Right renal pelvis (tissue), 4 donors: ENCODE measurements at places on chromosomes 7 and 10.
A peak's percentile ranks its signal among the peaks of the same experiment; 100 is the strongest.

- no peak for DNase-seq
These were observed 91.5 kb downstream of the XPNPEP1 start for GRCh38 chr10:109831846-109832245.

DNA sequence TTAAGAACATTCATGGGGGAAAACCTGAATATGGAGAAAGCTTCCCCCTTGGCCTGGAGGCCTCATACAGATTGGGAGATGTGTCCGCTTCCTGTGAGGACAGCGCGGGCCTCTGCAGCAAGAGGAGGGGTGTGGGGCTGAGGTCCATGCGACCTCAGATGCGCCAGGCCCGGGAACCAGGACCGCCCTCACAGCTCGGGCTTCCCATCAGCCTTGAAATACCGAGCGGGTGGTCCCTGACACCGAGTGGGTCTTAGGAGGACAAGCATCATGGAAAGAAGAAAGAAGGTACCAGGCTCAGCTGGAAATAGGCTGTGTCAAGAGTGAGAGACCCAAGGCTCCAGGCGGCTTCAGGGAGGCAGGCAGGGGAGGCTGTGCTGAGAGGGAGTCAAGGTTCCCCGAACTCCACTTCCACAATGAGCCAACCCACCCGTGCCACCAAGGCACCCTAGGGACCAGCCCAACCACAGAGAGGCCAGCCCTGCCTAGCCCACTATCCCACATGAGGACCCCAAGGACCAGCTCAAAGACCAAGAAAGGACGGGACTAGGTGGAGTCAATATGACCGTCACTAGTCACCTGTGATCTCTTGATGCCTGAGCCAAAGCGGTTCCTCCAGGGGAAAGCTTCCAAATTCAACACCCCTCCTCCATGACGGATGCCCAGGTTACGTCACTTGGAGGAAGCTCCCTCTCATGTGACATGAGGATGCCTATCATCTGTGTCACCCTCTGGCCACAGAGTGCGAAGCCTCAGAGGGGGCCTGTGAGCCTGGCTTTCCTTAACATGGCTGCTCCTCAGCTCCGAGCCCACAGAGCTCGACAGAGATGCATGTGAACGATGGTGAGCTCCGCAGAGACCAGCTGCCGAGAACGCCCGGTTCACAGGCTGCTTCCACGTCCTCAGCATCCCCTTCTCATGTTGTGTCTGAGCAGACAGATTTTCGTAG is 103.7 kb downstream of the TCERG1L start:
- DNase-seq = no peak

DNA sequence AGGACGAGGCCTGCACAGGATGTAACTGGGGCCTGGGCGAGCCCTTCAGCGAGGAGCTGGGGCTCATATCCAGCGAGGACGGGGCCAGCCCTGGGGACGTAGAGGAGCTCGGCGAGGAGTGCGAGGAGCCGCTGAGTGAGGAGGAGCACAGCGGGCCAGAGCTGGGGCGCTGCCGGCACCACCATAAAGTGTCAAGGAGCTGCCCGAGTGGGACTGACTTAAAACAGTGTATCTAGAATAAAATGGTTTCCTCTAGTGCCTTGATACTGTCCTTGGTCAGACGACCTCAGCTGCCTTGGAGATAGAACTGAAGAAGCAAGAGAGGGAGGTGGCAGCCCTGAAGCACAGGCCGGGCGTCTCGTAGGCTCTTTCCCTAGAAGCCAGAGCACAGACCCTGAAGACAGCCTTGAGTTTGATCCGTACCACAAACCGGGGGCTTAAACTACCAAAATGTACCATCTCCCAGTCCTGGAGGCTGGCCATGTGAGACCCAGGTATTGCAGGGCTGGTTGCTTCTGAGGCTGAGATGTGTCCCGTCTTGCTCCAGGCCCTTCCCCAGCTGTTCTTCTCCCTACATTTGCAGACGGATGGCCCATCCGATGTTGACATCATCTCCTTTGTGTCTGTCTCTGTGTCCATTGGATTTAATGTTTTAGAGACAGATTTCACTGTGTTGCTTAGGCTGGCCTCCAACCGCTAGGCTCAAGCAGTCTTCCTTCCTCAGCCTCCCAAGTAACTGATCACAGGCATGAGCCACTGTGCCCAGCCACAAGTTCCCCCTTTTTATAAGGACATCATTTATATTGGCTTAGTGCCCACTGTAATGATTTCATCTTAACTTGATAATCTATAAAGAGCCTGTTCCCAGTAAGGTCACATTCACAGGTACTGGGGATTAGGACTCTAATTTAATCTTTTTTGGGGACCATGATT is 35.8 kb downstream of the DNAJB6 start:
- no peak for DNase-seq

DNA sequence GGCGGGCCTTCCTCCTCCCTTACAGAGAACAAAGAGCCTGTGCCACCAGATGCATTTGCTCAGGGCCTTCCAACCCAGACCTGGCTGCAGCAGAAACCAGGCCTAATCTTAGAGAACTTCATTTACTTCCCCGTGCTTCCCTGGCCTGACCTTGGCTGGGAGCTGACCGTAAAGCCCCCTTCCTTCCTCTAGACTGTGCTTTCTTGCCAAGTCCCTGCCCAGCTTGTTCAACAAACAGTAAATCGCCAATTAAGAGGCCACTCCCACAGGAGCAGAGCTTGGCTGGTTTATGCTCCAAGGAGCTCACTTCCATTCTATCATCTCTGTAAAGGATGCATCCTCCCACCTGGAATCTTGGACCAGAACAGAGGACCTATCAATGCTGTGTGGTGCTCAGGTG is 110.9 kb downstream of the COL13A1 start:
- DNase-seq = no peak

DNA sequence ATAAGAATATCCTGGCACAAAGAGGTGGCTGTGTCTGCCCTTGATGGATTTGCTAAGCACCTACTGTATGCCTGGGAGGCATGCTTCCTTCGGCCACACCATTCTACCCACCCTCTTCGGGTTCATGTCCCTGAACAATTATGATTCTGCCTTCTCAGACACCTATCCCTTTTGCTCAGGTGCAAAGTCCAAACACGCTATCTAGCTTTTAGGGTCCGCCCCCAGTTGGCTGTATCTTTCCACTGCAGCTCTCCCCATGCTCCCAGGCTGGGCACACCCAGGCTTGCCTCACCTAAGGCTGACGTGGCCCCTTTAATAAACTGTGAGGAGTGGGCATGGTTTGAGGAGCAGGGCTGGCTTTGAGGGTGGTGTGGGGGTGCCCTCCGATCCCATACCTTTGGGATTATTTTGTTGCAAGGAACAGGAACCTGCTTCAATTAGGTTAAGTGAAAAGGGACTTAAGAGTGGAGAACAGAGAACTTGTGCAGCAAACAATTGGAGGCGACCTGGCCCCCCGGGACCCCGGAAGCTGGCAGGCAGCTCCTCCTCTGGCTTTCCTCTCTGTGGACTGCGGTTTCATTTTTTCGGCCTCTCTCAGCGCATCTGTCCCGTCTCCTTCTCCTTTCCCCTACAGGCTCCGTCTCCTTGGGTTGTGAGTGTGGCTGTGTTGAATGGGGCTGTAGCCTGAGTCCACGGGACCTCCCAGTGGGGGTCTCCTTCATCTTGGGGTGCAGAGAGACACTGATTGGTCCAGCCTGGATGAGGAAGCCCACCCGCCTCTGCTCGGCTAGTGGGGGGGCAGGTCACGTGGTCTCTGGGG is 3.8 kb downstream of the CLIP2 start:
- DNase-seq = no peak

GRCh38 chr10:11689945-11690736 is 52.0 kb upstream of the ECHDC3 start:
- DNase-seq = no peak

GRCh38 chr10:46228563-46229071 is 58.2 kb upstream of the ANTXRL start:
- DNase-seq = peak; percentile 51

DNA sequence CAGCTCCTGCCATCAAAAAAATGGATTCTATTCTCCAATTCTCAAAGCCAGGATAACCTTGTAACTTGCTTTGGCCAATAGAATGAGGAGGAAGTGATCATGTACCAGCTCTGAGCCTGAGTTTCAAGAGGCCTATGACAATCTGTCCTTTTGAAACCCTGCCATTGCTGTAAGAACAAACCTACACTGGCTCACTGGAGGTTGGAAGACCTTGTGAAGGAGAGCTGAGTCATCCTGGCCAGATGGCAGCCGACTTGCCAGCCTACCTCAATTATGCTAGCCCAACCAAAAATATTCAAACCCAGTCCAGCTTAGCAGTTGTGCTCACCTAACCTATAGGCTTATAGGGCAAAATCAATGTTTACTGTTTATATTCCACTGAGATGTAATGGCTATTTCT is 93.0 kb downstream of the HGF start:
- no peak for DNase-seq

DNA sequence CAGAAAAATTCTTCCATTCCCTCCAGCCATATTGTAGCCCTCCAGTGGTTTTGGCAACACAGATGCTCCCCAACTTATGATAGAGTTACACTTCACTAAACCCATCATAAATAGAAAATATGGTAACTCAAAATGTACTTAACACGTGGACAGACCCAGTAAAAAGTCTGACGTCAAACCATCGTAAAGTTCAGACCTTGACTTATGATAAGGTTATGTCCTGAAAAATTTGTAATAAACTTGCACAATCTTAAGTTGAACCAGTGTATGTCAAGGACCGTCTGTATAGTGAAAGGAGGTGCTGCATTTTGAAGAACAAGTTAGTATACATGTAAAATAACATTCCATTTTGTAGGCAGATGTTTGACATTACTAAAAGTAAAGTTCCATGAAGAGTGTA is 142.8 kb downstream of the NSUN6 start:
- DNase-seq = no peak

GRCh38 chr10:118950190-118950680 is 79.3 kb upstream of the NANOS1 start:
- no peak for DNase-seq

DNA sequence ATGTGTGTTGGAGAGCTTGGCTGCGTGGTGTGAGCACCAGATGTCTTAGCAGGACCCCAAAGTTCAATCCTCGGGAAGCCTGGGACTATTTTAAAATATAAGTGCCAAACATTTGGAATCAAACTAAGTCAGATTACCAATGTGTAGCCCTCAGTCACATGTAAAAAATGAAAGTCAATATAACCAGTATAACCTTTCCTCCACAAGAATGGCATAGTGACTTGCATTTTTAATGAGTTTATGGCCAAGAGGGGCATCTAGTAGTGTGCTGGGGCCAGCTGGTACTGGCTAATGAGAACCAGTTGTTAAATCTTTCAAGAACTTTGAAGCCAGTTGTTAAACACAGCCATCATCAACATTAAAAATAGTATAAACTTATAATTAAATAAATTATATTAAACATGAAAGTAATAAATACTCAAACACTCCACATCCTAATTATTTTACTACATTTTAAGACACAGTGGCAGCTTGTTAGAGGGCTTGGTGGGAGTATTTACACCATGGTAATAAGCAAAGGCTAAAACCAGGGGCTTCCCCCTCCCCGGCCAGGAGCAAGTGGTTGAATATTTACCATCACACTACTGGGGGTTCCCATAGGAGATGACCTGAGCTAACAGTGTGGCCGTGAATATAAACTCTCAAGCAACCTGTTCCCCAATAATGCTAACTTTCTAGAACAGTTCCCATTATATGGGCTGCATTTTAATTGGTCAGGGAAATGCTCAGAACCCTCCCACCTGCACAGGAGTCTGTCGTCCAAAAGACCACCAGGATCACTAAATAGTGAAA is 7.9 kb upstream of the FAM170B start:
- no peak for DNase-seq

GRCh38 chr7:138477581-138477980 is 17.5 kb downstream of the TRIM24 start:
- no peak for DNase-seq

DNA sequence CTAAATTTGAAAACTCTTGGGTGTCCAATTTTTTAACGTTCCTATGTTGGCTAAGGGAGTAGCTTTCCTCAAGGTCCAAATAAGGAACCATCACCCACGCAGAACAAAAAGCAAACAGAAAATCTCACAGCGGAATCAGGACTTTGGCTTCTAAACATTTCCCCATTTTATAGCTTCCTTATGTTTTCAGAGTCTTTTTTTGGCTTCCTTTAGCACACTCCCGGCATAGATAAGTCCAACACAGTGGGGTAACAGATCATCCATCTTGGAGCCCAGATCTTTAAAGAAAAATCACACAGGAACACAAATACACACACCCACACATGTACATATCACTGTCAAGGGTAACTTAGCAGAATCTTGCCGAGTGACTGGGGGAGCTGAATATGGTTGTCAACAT is 4.2 kb upstream of the TCF7L2 start:
- DNase-seq = no peak

DNA sequence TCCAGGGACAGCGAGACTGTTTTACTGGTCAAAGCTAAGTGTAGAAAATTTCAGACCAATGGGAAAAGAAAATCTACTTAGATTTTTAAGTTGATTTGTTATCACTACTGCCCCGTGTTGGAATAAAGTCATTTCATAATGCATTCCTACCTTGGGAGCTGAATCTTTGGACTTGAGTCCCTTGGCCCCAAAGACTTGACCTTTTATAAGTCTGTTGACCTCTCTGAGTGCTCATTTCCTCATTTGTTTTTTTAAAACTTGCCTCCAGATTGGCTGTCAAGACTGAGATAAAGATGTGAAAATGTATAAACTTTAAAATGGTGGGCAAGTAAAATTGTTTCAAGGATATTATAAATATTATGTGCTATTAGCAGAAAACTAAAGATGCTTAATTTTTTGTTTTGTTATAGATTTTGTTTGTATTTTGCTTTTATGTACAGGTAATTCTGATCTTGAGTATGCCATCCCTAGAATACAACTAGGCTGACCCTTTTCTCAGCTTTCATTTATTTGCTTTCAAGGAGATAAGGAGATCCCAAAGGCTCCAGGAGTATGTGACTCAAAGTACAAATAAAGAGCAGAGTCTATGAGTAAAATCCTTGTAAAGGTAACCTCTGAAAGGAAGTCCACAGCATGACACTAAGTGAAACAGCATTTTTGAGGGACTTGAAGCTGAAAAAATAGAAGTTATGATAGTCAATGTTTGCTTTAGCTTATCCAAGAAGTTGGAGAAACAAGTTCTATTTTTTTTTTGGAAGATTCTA is 54.6 kb downstream of the TMEM26 start:
- no peak for DNase-seq

DNA sequence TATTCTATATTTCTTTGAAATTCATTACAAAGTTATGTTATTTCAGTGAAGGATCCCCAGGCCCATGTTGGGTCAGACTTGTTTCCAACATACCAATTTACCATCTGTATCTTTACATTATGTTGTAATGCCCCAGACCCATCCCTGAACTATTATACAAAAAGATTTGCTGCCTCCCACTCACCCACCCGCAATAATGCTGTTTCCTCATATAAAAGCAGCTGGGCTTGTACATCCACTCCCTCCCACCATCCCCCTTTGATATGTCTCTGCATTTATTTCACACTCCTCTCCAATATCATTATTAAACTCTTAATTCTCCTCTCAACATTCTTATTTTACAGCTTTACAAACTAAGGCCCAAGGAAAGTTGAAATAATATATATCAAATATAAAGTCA is 153.7 kb downstream of the DOCK4 start:
- DNase-seq = no peak

GRCh38 chr7:103073989-103074518 is 542 bp downstream of the FBXL13 start:
- no peak for DNase-seq
